ENCODE measurements at places on chromosomes 5 and 9.

GRCh38 chr5:9169557-9169902, 376.3 kb downstream of the SEMA5A start:
- H3K27me3 ChIP-seq: no peaks in the 10 kb centered on the region
- H3K4me3 ChIP-seq: no peak overlapping the region
- H3K27ac ChIP-seq: no peak overlapping the region
- H3K36me3 ChIP-seq: no peaks in the 10 kb centered on the region

DNA sequence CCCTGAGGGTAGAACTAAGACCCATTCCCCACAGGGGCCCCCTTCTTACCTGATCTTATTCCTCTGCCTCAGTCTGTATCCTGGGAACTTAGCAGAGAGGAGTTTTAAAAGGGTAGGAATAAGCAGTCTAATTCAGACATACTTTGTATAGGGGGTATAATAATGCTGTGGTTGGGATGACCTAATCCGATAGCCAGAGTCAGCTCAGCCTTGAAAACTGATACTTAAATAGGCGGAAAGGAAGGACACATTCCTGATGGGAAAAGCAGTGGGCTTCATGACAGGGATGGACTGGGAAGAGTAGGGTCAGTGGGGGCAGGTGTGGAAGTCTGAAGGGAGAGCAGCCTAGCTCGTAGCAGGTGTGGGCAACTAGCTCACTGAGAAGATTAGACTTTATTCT, 52.2 kb upstream of the TESK1 start:
- H3K27ac ChIP-seq: no peak overlapping the region
- H3K36me3 ChIP-seq: no peaks in the 10 kb centered on the region
- no peak overlapping the region for H3K4me3 ChIP-seq
- H3K4me1 ChIP-seq: no peaks in the 10 kb centered on the region
- no peak for DNase-seq

- H3K4me1 ChIP-seq: peaks cover 55% of the 10 kb centered on the region
- no peaks in the 10 kb centered on the region for H3K27me3 ChIP-seq
- no peak overlapping the region for H3K4me3 ChIP-seq
- H3K36me3 ChIP-seq: no peaks in the 10 kb centered on the region
Measured at GRCh38 chr9:137630679-137631078, 11.9 kb downstream of the EHMT1 start.

- no peak overlapping the region for H3K4me3 ChIP-seq
- no peak overlapping the region for H3K27ac ChIP-seq
- no peaks in the 10 kb centered on the region for H3K36me3 ChIP-seq
- DNase-seq: no peak
Measured at GRCh38 chr9:113143432-113144227, 7.2 kb upstream of the SLC31A2 start.

- no peaks in the 10 kb centered on the region for H3K4me1 ChIP-seq
- H3K36me3 ChIP-seq: no peaks in the 10 kb centered on the region
- no peak for DNase-seq
- no peak overlapping the region for H3K27ac ChIP-seq
- no peaks in the 10 kb centered on the region for H3K27me3 ChIP-seq
Measured at GRCh38 chr5:126126574-126126973, 296.6 kb upstream of the GRAMD2B start.

Measured in CD4-positive, alpha-beta memory T cell (primary cell).